ENCODE measurements at places on chromosomes 6 and 20. TPM values are rescaled to one million over a fixed set of nuclear protein-coding genes. Genes with fewer than 3 reads are reported as not detected.
A peak's percentile ranks its signal among the peaks of the same experiment; 100 is the strongest.

DNA sequence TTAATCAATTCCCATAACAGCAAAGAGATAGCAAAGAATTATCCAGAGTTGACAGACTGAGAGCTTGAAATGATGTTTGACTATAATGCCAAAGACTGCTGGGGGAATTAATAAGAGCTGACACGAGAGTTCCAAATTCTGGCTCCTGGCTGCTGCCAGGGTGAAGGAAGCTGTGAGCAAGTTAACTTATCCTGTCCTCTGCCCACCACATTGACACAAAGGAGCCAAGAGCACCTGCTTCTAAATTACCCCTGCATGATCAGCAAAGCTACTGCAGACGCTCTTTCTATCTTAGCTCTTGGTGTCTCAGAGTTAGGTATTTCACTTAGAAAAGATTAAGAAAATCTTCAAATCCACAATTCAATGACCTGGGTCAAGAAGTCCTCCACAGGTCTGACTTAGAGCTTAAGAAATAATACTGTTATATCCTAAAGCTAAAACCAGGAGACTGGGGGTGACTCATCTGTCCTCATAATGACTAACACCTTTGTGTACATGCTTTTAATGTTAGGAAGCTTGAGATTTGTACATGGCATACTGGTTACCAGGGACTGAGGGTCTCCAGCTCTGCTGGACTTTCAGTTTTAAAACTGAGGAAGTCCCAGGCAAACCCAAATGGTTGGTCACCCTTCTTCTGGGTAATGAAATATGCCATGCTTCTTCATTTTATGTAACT is 13.2 kb upstream of the FRK start:
- DNase-seq, result no peak
- H3K27me3 ChIP-seq, result peaks cover 9% of the 10 kb centered on the region
- no peak overlapping the region for H3K27ac ChIP-seq
- no peaks in the 10 kb centered on the region for H3K36me3 ChIP-seq
- no peak overlapping the region for H3K4me3 ChIP-seq

- DNase-seq, result no peak
- H3K36me3 ChIP-seq, result no peaks in the 10 kb centered on the region
- peaks cover 7% of the 10 kb centered on the region for H3K27me3 ChIP-seq
- no peak overlapping the region for H3K4me3 ChIP-seq
- no peaks in the 10 kb centered on the region for H3K4me1 ChIP-seq
Observed at GRCh38 chr6:170444056-170444591, 109.0 kb downstream of the PSMB1 start.

The PTCHD4 gene
- not detected for total RNA-seq

The CDKAL1 gene
- total RNA-seq, result 22.7 TPM

- peaks cover 41% of the 10 kb centered on the region for H3K4me1 ChIP-seq
- H3K27me3 ChIP-seq, result no peaks in the 10 kb centered on the region
- peak overlapping the region; percentile 70 for H3K27ac ChIP-seq
Observed at GRCh38 chr6:107670792-107671199, 153.3 kb downstream of the SCML4 start.

The C20orf204 gene
- 9.8 TPM for total RNA-seq

DNA sequence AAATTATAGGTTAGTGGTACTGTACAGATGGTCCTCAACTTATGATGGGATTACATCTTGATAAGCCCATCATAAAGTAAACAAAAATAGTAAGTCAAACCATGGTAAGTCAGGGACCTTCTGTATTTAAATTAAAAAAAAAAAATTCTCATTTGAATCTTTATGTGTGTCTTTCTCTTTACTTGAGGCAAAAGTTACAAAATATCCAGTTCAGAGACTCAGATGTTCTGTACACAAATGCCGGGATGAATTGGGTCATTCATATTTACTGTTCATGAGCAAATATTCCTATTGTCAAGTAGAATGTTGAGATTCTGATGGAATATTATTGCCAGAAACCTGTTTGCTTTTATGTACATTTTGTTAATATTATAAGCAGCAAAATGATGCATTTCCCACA is 13.4 kb downstream of the PHACTR2 start:
- H3K4me3 ChIP-seq, result no peak overlapping the region
- no peaks in the 10 kb centered on the region for H3K36me3 ChIP-seq
- no peak for DNase-seq

DNA sequence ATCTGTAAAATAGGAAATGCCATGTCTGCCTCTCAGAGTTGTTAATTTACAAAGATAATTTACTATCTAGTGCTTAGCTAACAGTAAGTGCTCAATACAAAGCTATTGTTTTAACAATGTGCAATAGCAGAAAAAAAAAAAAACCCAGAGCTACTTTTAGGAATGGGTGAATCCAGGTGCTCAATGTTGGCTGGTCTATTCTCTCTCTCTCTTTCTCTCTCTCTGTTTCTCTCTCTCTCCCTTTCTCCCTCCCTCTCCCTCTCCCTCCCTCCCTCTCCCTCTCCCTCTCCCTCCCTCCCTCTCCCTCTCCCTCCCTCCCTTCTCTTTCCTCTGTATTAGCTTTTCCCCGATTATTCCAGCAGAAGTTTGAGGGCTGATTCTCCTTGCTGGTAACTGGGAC is 14.0 kb downstream of the PDRG1 start:
- no peak overlapping the region for H3K27ac ChIP-seq
- H3K4me3 ChIP-seq, result no peak overlapping the region
- no peak for DNase-seq

GRCh38 chr6:115582386-115582785 is 478.3 kb downstream of the FRK start:
- no peaks in the 10 kb centered on the region for H3K4me1 ChIP-seq
- no peaks in the 10 kb centered on the region for H3K27me3 ChIP-seq
- no peak overlapping the region for H3K4me3 ChIP-seq
- no peak overlapping the region for H3K27ac ChIP-seq
- no peaks in the 10 kb centered on the region for H3K36me3 ChIP-seq

The GDAP1L1 gene
- total RNA-seq, result not detected

GRCh38 chr20:41002842-41003142 is 25.8 kb upstream of the TOP1 start:
- peak overlapping the region; percentile 72 for H3K4me3 ChIP-seq
- no peak for DNase-seq
- H3K4me1 ChIP-seq, result peaks cover 30% of the 10 kb centered on the region
- peaks cover 9% of the 10 kb centered on the region for H3K36me3 ChIP-seq
- peak overlapping the region; percentile 90 for H3K27ac ChIP-seq

The PDRG1 gene
- total RNA-seq, result 13.1 TPM

Measured in activated naive CD8-positive, alpha-beta T cell treated with anti-CD3 and anti-CD28 coated beads, Interleukin-2, amount 10 ng/mL, durations not matched to agents 7 days and 5 days (primary cell).